ENCODE measurements at places on chromosomes 12 and 14. TPM values are rescaled to one million over a fixed set of nuclear protein-coding genes. Genes with fewer than 3 reads are reported as not detected.

DEGS2 gene
- 59.9 TPM for total RNA-seq

ADCY6 gene
- total RNA-seq = 98.0 TPM

RHOJ gene
- total RNA-seq = 20.6 TPM

TAS2R19 gene
- total RNA-seq = 14.2 TPM

SERPINA10 gene
- total RNA-seq = not detected

DNAI7 gene
- total RNA-seq = 1.5 TPM

C12orf60 gene
- 0.99 TPM for total RNA-seq

SLC25A47 gene
- not detected for total RNA-seq

PTPRR gene
- 1.7 TPM for total RNA-seq

SALL2 gene
- total RNA-seq = 12.8 TPM

PRICKLE1 gene
- total RNA-seq = 10.2 TPM

ADAM20 gene
- 2.8 TPM for total RNA-seq

TSHR gene
- total RNA-seq = not detected

KRT83 gene
- total RNA-seq = not detected

TAS2R50 gene
- total RNA-seq = 7.2 TPM

FAM181A gene
- total RNA-seq = not detected

EIF2S3B gene
- 0.81 TPM for total RNA-seq

COX6A1 gene
- 321 TPM for total RNA-seq

ERO1A gene
- 67.3 TPM for total RNA-seq

ACOT4 gene
- total RNA-seq = 4.7 TPM

SLCO1B3 gene
- total RNA-seq = not detected

BRI3BP gene
- total RNA-seq = 6.8 TPM

CS gene
- total RNA-seq = 196 TPM

ITGA7 gene
- 99.7 TPM for total RNA-seq

OVCH1 gene
- 0.18 TPM for total RNA-seq

KRT80 gene
- 4.6 TPM for total RNA-seq

WNT1 gene
- not detected for total RNA-seq

KRT7 gene
- total RNA-seq = 2,511 TPM

ZNF410 gene
- total RNA-seq = 54.7 TPM

PPM1H gene
- 16.2 TPM for total RNA-seq

HCAR2 gene
- total RNA-seq = 10.4 TPM

PYGL gene
- 58.6 TPM for total RNA-seq

OR4K5 gene
- not detected for total RNA-seq

TMEM30B gene
- total RNA-seq = 34.0 TPM

BRF1 gene
- total RNA-seq = 48.7 TPM

ATP2A2 gene
- total RNA-seq = 357 TPM

IAPP gene
- not detected for total RNA-seq

KRT73 gene
- not detected for total RNA-seq

UTP20 gene
- total RNA-seq = 27.7 TPM

KRT2 gene
- not detected for total RNA-seq

KRT71 gene
- not detected for total RNA-seq

BAG5 gene
- total RNA-seq = 36.8 TPM

FOXG1 gene
- total RNA-seq = not detected

LRRIQ1 gene
- 3.2 TPM for total RNA-seq

NUP107 gene
- total RNA-seq = 37.9 TPM

NCAPD2 gene
- 24.0 TPM for total RNA-seq

CLEC2A gene
- not detected for total RNA-seq

IQSEC3 gene
- total RNA-seq = 4.3 TPM

TSPAN19 gene
- not detected for total RNA-seq

GOLGA3 gene
- 79.5 TPM for total RNA-seq

MANSC4 gene
- total RNA-seq = not detected

Data from ureter (tissue), 1 donor.